ENCODE measurements at places on chromosomes 4 and X.

DNA sequence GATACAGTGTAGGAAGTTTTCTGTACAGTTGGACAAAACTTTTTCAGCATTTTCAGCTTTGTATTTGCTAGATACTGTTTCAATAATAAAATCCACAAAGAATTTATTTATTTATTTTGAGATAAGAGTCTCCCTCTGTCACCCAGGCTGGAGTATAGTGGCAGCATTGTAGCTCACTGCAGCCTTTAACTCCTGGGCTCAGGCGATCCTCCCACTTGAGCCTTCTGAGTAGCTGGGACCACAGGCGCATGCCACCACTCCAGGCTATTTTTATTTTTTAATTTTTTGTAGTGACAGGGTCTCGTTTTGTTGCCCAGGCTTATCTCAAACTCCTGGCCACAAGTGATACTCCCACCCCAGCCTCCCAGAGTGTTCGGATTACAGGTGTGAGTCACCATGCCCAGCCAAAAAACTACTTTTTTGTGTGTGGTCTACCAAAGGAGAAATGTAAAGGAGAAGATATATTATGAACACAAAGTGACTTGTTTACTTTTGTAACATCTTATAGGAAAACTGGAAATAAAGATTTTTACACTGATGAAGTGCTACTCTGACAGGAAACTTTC, 13.0 kb upstream of the SOWAHD start:
- DNase-seq: no peak

DNA sequence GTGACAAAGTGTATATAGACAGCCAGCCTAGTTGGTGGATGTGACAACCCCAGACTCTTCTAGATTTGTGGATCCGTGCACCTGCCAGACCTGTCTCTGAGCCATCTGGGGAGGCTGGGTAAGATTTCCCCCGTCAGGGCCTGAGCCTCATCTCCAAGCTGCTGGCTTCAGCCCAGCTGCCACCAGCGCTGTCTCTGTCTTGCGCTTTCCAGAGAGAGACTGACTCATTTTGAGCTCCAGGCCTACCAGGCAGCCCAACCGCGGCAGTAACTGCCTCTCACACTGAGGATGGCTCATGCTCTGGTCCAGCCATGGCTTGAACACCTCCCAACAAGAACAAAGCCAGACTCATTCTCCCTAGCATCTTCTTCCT, 26.4 kb downstream of the NOP14 start:
- peak; percentile 46 for DNase-seq

- no peak for DNase-seq
These were observed 34.7 kb downstream of the APBB2 start for GRCh38 chr4:41179498-41180195.

- no peak for DNase-seq
These were observed 761.8 kb upstream of the ATOH1 start for GRCh38 chr4:93066749-93067148.

All from activated T-helper 9 cell treated with anti-CD3 and anti-CD28 coated beads, Interleukin-2, amount 50 U/mL, for 16 hours (primary cell).